Occipital lobe (tissue), 3 donors: ENCODE measurements at places on chromosomes 13 and 19.

DNA sequence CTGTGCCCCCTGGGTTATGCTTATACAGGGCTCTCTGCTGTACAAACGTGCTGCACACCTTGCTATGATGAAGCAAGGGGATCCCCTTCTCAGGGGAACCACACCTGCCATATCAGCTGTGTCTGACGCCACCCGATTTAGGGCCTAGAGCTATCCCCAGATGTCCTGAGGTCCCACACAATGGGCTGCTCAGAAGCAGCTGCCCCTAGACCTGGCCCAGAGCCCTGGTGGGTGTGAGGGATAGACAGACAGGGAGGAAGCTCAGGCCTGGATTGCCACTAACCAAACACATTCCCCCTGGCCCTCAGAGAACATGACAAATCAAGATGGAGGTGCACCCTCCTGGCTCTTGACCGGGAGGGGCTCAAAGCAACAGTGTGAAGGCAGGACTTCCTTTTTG lies 59.3 kb downstream of the TSHZ3 start:
- no peak for DNase-seq

- DNase-seq: no peak
Observed at GRCh38 chr13:41701676-41702075, 244.3 kb downstream of the RGCC start.

- no peak for DNase-seq
Observed at GRCh38 chr13:73625562-73626339, 508.5 kb downstream of the KLF12 start.

DNA sequence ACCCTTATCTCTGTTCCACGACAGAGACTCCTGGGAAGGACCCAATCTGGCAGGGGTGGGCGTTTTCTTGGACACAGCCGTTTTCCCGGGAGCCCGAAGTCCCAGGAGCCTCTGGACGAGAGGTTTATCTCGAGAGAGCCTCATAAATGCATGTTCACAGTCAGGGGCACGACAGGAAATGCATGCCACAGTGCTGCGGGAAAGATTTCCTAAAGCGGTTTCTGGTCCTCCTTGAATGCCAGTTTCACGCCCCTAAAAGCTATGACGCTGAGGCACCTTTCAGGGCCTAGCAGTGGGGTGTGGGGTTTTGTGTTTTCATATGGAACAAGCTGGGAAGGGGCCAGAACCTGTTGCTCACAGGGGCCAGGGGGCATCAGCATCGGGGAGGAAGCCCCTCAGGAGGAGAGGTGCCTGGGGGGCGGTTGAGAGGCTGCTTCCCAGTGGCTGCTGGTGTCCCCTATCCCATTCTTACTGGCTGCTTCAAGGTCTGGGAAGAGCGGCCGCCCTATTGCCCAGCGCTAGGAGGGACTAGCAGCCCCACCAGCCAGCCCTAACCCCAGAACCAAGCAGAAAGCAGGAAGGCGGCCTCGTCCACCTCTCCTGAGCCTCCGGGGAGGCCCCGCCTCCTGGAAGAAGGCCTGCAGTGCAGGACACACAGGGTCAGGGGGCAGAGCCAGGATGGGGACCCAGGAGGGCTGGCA lies 157.0 kb downstream of the KDM4B start:
- no peak for DNase-seq

DNA sequence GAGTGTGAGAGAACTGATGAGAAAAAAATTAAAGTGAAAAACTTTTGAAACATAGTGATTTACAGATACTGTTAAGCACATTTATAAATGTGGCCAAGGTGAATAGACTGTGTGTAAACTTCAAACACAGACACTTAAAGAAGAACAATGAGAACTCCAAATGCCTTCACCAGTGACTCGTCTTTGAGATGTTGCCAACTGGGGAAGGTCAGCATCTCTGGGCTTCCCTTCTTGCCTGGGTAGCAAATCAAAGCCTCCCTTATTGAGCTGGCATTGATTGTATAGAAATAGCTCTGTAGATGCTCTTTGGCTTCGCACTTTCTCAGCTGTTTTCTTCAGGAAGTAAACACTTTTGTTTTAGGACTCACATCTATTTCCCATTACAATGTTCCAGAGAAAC lies 177.3 kb upstream of the SGCG start:
- no peak for DNase-seq

GRCh38 chr13:50250401-50250800 lies 235.2 kb downstream of the KCNRG start:
- DNase-seq: no peak

- no peak for DNase-seq
Observed at GRCh38 chr13:63124863-63125262, 1709.2 kb upstream of the PCDH20 start.

DNA sequence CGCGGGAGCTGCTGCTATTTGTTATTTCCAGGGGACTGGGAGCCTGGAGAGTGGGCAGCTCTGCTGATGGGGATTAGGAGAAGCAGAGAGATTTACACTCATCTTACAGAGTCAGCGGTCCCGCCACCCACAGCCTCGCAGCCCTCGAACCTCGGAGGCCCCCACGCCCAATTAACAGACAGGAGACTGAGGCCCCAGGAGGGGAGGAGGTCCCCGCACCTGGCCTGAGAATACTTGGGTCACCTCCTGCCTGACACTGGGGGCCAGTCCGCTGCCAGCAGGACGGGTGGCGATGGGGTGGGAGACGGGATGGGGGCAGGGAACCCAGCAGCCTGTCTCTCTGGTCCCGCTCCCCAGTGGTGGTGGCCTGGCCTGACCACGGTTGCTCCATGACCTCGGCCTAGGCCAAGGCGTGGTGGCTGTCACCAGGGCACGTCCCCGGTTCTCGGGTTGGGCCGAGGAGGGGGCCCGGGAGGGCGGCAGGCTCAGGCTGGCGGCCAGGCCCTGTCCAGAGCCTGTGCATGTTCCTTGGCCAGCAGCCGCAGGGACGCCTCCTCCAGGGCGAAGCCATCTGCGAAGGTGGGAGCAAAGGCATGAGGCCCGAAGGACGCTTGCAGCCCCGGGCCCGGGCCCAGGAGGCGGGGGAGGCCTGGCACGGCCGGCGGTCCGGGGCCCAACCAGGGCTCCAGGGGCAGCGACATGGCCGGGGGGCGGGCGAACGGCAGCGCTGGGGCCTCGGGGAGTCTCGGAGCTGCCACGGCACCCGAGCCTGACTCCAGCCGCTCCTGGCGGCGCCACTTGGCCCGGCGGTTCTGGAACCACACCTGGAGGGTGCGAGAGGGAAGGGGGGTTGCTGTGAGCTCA lies 1.7 kb downstream of the RAX2 start:
- DNase-seq: no peak

- no peak for DNase-seq
Observed at GRCh38 chr19:628168-628567, 5.2 kb downstream of the POLRMT start.
